ENCODE measurements at places on chromosomes 11 and 22. TPM values are rescaled to one million over a fixed set of nuclear protein-coding genes. Genes with fewer than 3 reads are reported as not detected.

HBG1 gene
- total RNA-seq = not detected

GATD1 gene
- 46.0 TPM for total RNA-seq

AMPD3 gene
- total RNA-seq = 2.9 TPM

CHRNA10 gene
- 0.12 TPM for total RNA-seq

CTTN gene
- total RNA-seq = 293 TPM

Data from pericardium fibroblast (primary cell).